ENCODE measurements at places on chromosomes 11 and 22.

DNA sequence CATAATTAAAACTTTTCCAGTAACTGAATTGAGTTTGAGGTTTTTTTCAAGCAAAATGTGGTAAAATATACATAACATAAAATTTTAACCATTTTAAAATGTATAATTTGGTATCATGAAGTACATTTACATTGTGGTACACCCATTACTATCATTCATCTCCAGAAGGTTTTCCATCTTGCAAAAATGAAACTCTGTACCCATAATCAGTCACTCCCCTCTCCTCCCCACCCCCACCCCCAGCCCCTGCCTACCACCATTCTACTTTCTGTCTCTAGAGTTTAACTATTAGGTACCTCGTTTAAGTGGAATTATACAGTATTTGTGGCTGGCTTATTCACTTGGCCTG lies 63.7 kb downstream of the MICAL2 start:
- DNase-seq: no peak

DNA sequence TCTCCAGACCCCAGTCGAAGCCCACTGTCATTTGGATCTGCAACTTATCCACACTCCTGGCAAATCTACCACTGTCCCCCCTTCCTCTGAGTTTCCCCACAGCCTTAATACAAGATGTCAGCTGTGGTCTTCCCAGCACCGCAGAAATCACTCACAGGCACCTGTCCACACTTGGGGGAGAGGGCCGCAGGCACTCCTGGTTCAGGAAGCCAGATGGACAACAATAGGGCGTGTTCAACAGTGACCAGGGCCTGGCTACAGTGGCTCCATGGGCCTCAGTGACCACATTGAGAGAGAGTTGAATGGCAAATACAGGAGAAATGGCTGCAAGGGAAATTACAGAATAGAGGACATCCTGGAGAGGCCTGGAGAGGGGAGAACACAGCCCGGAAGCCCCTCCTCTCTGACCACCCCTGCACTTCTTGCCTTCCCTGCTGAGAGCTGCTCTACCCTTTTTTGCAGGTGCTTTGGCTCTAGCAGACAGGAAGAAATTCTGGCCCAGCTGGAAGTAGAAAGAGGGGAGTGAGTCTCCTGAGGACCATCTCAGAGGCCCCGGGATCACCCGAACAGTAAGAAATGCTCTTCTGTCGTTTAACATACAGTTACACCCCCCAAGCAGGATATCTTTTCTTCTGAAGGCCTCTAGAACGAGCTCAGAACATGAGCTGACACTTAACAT lies 164.6 kb downstream of the FEZ1 start:
- no peak for DNase-seq

DNA sequence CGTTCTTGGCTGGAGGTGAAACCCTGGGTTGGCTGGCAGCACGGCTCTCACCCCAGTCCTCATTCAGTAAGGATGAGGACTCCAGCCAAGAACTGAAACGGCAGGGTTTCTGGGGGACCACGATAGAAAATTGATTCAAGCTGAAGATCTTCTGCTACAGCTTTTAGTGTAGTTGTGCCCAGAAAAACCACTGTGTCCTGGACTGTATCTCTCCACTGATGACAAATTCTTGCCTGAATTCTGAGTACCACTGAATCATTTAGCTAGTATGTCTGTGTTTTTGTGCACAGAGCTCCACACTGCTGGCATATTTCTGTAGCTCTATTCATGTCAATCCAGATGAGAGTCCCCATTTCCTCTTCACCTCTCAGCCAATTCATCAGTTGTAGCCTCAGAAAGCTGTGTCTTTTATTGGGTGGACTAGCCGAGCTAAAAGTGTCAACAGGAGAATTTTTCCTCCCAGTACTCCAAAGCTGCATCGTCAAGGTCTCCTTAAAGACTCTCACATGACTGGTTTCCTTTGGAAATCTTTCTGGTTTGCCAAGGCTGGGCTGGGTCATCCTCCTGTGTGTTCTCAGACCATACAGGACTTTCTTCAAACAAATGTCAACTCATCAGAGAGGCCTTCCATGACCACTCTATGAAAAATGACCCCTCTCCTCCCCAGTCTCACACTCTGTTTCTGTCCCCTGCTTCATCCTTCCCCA lies 144.6 kb downstream of the LDLRAD3 start:
- DNase-seq: peak; percentile 45

DNA sequence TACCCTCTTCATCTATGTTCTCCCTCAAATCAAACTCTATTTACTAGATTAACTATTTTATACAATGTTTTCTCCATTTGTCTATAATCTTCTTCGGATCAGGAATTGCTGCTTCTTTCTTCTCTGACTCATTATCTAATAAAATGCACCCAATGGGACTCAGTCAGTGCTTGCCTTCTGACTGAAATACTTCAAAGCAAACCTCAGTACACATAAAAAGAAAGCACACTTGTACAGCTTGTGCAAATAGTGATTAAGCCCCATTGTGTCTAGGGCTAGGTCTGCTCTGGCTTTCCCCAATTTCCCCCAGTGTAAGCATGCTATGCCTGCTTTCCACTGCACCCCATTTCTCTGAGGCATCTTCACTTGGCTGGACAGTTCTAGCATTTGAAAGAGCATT lies 118.6 kb upstream of the C11orf87 start:
- DNase-seq: no peak

- no peak for DNase-seq
Observed at GRCh38 chr11:61059260-61059752, 43.0 kb upstream of the CD5 start.

DNA sequence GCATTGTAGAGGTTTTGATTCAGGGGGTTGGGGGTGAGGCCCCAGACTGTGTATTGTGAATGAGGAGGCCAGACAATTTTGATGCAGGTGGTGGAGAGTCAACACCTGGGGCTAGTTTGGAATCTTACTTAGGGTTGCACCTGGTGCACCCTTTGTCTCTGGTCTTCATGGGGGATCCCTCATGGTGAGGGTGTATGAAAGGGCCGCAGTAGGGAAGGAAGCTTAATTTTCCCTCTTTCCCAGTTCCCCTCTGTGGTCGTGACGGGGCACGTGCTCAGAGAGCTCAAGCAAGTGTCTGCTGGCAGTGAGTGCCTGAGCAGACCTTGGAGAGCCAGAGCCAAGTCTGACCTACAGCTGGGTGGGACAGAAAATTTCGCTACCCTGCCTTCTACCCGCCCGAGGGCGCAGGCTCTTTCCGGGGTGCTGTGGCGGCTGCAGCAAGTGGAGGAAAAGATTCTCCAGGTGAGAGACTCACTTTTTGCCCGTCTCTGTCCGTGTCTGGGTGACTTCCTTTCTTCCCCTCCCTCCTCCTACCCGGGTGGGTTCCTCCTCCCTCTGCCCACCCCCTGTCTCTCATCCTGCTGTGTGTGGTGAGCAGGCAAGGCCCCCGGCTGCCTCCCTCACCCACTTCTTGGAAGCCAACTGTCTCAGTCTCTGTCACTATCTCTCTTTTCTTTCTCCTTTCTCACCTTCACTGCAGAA lies 131.7 kb downstream of the MICAL2 start:
- DNase-seq: no peak

DNA sequence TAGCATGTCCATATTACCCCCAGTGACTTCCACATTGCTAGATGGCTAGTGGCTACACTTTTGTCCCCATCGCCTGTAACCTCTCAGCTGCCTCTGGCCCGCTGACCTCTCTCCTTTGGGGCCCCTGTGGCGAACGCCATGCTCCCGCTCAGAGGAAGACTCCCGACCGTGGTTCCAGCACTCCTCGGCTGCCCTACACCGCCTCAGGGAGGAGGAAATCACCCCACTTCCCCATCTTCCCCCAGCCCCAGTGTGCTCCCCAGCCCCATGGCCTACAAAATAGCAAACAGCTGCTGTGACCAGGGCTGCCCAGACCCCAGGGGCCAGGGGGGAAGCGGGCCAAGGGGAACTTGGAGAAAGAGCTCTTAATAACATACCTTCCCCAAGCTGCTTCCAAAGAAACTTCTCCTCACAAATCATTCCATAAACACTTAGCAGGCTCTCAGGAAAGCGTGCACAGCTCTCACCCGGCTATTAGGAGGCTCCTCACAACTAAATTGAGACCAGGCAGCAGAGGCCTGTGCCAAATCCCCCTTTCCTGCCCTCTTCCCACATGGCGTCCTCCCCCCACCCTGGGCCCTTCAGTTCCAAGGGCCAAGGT lies 63.5 kb upstream of the WNT11 start:
- DNase-seq: no peak

- DNase-seq: no peak
Observed at GRCh38 chr11:105821372-105821771, 200.7 kb downstream of the MSANTD4 start.

DNA sequence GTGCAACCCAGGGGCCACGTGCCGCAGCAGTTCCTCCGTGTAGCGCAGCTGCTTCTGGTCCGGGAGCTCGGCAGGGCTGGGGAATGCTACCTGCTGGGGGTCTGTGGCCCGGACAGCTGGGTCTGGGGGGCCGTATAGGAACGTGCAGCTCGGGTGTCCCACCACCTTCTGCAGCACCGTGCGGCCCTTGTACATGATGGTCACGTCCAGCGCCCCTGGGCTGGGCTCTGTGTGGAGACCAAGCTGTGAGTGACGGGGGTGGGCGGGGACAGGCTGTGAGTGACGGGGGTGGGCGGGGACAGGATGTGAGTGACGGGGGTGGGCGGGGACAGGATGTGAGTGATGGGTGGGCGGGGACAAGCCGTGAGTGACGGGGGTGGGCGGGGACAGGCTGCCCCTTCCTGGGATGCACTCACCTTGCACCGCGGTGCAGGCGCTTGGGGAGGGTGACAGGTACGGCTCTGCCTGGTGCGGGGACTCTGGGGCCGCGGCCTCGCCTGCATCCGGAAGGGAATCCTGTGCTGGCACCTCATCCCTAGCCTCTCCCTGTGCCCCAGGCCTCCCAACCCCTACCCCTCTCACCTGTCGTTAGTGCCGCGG lies 2.3 kb downstream of the IRF7 start:
- no peak for DNase-seq

DNA sequence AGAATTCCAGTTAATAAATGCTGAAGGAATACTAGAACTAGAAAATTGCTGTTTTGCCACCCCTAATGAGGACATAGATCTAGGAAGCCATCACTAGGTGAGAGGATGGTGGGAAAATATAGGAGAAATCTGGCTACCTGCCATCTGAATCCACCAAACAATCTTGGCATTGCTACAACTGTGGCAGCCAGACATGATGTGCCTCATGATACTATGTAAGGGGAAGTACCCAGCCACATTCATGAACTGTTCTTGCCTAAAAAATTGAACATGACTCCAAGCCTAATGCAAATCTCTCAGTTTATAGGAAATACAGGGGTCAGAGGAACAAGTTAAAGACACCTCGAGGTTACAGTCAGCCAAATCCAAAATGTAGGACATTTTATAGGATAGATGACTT lies 72.8 kb downstream of the SFI1 start:
- DNase-seq: no peak

DNA sequence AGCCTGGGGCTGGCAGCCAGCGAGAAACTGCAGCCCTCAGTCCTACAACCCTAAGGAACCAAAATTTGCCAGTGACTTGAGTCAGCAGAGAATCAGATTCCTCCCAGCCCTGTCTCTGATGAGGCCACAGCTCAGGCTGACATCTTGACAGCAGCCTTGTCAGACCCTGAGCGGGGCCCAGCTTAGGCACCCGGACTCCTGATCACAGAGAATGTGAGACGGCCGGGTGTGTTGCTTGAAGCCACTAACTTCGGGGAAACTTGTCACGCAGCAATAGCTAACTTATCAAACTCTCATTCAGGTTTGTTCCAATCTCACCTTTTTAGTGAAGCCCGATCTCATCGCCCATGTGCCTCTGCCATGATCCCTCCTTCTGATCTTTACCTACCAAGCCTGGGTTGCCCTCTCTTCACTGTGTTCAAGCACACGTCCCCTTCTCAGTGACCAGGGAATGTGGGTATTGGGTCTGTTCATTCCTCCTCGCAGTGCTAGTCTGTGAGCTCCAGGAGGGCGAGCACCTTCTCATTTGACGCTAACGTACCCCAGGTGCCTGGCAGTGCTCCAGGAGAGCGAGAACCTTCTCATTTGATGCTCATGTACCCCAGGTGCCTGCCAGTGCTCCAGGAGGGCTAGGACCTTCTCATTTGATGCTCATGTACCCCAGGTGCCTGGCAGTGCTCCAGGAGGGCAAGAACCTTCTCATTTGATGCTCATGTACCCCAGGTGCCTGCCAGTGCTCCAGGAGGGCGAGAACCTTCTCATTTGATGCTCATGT lies 280.7 kb downstream of the BRD1 start:
- DNase-seq: no peak

DNA sequence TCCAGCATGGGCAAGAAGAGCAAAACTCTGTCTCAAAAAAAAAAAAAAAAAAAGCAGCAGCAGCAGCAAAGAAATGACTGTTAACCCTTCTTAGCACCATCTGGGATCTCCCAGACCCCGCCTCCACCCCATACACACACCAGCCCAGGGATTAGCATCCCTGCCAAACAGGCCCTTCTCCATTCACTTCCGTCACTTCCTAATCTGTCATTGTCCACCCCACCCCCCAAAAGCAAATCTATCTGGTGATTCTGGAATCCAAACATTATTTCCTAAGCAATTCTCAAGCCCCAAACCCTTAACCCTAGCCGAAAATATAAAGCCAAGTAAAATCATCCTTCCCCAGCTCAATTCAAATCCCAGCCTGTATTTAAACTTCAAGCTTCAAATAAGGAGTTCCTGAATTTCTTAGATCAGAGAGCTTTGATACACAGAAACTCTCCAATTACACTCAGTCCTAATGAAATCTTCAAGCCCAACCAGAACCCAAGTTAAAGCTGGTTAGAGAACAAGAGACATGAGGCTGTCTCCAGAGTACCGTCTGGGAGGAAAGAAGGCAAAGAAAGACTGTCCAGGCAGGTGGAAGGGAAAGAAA lies 6.0 kb upstream of the AHNAK start:
- DNase-seq: no peak

DNA sequence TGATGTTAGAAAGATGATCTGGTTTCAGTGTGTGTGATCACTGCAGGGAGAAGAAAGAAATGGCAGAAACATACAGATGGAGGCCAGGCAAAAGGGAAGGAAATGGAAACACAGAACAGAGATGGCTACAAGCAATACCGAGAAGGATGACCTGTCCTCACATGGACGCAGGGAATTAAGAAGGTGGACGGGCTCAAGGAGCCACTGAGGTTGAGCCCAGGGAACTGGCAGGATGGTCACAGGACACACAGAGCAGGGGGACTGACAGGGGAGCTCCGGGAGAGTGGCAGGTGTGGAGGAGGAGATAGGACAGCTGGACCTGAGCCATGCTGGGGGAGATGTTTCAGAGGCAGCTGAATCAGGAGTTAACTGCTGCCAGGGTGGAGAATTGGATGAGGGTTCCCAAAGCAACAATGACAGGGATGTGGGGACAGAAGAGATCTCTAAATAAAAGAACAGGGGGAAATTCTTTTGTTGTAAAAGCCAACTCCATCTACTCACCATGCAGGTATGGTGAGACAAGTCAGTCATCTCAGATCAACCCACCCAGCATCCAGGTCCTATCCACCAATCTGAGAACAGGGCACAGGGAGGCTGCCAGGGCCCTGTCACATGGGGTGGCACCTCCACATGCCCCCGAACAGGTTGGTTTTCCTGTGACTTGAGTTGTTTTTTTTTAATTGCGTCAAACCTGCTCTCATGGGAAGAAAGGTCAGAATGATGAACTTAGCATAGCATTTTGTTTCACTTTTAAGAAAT lies 26.3 kb downstream of the KLHL22 start:
- DNase-seq: no peak

Measured in cerebellum (tissue), 4 donors.